ENCODE measurements at places on chromosomes 3 and 15.

GRCh38 chr3:28279770-28280169 is 38.4 kb downstream of the CMC1 start:
- no peak for DNase-seq

DNA sequence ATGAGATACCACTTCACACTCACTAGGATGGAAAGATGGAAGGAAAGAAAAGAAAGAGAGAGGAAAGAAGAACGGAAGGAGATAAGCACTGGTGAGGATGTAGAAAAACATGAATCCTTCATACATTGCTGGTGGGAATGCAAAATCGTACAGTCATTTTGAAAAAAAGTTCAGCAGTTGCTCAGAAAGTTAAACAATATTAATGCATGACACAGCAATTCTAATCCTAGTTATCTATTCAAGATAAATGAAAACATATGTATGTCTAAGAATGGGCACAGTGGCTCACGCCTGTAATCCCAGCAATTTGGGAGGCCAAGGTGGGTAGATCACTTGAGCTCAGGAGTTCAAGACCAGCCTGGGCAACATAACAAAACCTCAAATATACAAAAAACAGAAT is 59.1 kb downstream of the SENP7 start:
- DNase-seq = no peak

DNA sequence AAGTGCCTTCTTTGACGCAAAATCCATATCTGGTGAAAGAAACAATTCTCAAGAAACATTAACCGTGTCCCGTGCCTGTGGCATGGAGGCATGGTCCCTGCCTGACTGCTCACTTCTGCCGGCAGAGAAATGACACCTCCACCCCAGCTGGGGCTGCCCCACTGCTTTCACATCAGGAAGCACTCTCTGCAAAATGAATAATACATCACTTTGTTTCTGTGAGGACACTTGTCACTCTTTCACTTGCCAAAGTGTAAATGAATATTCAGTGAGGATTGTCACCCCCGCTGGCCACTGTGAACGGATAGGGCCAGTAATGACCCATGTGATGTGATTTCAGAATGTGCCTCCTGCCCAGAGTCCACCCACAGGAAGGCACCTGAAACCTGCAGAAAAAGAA is 31.1 kb upstream of the SLC24A5 start:
- no peak for DNase-seq

DNA sequence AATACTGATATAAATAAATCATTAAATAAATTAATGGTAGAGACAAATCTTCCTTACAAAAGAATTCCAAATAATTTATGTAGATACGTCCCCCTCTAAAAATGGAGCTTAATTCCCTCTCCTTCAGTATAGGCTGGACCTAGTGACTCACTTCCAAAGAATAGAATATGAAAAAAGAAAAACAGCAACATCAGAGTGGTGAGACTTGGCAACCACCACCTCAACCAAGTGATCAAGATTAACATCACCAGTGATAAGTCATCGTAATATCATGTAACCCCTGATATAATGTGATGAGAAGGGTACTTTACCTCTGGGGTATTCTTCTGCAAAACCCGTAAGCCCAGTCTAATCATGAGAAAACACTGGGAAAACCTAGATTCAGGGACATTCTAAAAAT is 13.4 kb downstream of the GOLGB1 start:
- DNase-seq = no peak

- peak; percentile 40 for DNase-seq
These were observed 30.7 kb downstream of the CLEC3B start for GRCh38 chr3:45056608-45057301.

DNA sequence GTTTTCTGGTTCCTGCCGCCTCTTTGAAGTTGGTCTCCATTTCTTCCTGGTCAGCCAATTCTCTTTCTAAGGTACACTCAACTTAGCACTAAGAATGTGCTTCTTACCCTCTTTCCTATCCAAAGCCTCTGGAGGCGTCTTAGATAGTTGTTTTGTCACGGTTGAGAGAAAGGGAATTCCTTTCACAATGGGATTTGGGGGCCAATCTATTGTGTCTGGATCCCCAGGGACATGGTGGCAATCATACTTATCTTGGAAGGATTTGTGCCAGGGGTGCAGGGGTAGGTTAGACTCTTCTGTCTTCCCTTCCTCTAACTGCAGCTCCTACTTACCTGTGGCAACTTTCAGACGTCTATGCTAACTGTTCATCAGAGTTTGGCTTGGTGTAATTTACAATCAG is 287.1 kb downstream of the SOX2 start:
- no peak for DNase-seq

- no peak for DNase-seq
These were observed 16.8 kb downstream of the CGNL1 start for GRCh38 chr15:57393061-57393460.
